ENCODE measurements at places on chromosomes 1 and 21.

- no peak for DNase-seq
Observed at GRCh38 chr1:234327577-234328164, 45.6 kb upstream of the COA6 start.

GRCh38 chr1:183092350-183092749 lies 69.1 kb downstream of the LAMC1 start:
- DNase-seq, result no peak

DNA sequence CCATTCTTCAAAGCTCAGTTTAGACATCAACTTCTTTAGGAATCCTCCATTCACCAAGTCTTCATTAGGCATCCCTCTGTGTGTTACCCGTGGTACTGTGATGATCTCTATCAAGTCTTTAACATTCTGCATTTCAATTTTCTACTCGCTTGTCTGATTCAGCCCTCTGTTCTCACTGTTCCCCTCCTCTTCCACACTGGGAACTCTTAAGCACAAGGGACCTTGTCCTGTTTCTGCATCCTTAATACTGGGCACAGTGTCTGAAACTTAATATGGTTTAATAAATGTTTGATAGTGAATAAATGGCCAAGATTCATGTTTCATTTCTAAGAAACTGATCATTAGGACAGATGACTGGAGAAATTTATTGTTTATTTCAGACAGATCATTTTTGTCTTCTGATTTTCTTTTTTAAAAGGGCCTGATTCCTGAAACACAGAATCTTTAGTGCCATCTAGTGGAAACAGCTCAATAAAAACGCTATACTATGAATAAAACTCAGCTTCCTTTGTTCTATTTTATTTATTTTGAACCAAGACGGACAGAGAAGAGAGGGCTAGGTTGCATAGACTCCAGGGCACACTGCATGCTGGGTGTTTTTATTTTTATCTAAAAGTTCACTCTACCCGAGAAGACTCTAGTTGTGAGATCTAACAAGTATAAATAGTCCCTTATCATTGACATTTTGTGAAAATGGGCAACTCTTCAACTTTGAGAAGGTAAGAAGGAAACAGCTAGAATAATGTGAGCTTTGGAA lies 7.0 kb upstream of the TRIM45 start:
- DNase-seq, result no peak

- DNase-seq, result no peak
Observed at GRCh38 chr1:208178091-208178529, 66.1 kb downstream of the PLXNA2 start.

- no peak for DNase-seq
Observed at GRCh38 chr1:240630409-240630808, 18.5 kb upstream of the GREM2 start.

GRCh38 chr1:175884369-175884768 lies 141.0 kb upstream of the TNR start:
- DNase-seq, result no peak

GRCh38 chr1:18139198-18139981 lies 31.8 kb downstream of the IGSF21 start:
- no peak for DNase-seq

GRCh38 chr1:73800376-73800775 lies 397.6 kb downstream of the LRRIQ3 start:
- DNase-seq, result no peak

DNA sequence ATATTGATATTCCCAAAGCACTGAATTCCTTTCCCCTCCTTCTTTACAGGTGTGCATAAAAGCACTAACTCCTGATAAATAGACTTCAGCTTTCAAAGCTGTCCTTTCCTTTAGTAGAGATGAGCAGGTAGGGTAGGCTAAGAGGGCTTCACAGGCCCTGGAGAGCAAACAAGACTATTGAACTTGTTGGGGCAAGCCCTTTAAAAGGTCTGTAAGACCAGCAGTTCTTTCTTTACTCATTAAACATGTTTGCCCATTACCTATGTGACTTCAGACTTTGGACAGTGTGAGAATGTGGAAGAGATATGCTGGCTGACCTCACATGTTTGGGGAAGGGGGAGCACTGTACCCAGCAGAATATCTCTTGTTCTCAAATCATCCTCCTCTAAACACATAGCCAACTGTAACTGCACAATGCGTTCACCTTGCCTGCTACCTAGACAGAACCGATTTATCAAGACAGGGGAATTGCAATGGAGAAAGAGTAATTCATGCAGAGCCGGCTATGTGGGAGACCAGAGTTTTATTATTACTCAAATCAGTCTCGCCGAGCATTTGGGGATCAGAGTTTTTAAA lies 27.1 kb upstream of the HAO2 start:
- no peak for DNase-seq

DNA sequence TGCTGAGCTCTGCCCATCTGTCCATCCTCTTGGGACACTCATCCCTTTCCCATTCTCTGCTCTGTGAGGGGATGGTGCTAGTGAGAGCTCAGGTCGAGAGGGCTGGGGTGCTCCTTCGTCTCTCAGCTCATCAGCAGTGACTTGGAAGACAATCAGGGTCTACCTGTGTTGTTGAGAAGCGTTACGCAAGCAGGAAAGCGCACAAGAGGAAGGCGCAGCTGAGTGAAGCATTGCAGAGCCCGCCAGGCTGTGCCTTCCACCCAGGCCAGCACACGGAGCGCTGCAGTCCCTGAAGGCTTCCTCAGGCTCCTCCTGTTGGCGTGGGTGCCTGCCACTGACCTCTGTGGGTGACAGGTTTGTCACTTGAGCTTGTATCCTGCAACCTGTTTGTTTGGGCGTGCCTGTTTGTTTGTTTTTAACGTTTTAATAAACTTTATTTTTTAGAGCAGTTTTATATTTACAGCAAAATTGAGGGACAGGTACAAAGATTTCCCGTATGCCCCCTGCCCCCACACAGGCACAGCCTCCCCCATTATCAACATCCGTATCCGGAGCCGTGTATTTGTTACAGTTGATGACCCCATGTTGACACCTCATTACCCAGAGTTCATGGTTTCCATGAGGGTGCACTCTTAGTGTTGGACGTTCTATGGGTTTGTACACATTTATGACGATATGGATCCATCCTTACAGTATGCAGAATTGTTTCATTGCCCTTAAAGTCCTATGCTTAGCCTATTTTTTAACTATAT lies 36.7 kb downstream of the ADARB1 start:
- DNase-seq, result no peak

DNA sequence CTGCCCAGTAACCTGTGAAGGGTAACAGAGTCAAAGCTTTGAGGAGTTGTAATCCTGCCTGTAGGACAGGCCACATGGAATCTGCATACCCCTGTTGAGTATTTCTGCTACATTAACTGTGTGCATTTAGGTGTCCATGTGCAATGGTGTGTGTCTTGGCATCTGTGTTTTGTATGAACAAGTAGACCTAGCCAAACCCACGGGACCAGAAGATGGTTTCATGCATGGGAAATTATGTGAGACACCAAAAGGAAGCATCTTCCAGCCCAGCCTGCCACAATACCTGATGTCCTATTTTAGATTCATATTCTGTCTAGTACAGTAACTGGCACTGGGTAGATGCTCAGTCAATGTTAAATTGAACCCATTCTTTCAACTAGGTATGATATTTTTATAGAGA lies 70.8 kb upstream of the KCND3 start:
- no peak for DNase-seq

All from keratinocyte (primary cell).